Hematopoietic multipotent progenitor cell treated with erythropoietin and hydrocortisone succinate and interleukin-3 and kit ligand, for 15 days (in vitro differentiated cells): ENCODE measurements at places on chromosomes 16 and 17.

GRCh38 chr17:68853036-68853435 lies 102.2 kb downstream of the ABCA8 start:
- DNase-seq: no peak

DNA sequence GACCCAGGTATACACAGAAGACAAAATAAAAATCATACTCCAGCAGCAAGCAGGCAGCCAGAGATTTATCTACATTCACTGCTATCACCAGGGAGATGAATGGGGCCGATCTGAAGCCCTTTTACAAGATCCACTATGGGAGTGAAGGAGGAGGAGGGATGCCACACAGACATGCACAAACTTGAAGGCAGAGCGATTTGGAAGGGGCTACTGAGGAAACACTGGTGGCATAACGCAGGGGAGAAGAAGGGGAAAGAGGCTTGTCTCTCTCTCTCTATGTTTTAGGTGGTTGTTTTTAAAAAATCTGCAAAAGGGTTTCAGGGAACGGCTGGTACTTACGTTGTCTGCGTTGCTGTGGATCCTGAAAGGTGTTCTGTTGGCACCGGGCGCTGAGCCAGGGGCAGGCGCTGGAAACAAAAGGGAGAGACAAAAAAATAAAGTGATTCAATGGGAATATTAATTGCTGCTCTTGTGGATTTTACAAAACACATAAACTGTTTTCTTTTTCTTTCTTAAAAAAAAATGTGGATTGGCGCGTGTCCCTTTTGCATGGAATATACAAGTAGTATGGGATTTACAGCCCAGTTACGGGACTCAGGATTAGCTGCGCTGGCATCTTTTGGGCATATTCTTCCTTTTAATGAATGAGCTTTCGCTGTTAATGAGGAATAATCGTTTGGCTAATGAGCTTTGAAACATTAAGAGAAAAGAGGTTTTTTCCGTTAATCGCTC lies 255.3 kb upstream of the PMFBP1 start:
- DNase-seq: no peak

GRCh38 chr16:57688987-57689761 lies 5.4 kb upstream of the DRC7 start:
- no peak for DNase-seq

GRCh38 chr17:62920300-62920699 lies 45.7 kb upstream of the TANC2 start:
- no peak for DNase-seq

GRCh38 chr17:11240041-11240840 lies 772 bp upstream of the SHISA6 start:
- no peak for DNase-seq

DNA sequence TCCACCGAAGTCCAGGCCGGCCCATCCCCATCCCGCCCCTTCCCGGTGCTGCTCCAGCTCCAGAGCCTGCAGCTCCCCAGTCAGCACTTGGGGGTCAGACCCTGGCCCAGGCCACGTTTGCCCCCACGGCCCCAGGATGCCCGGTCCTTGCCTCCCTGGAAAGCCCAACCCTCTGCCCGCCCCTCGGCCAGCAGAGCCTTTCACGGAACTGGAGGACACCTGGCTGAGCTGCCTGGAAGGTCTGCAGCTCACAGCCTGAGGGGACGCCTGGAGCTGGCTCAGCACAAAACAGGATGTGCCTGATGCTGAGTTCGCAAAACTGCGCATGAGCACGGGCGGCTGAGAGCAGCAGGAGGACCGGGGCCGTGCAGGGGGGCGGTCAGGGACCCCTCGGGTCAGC lies 29.7 kb upstream of the SSTR5 start:
- no peak for DNase-seq

GRCh38 chr16:4624827-4625559 lies 367 bp downstream of the MGRN1 start:
- peak; percentile 24 for DNase-seq

DNA sequence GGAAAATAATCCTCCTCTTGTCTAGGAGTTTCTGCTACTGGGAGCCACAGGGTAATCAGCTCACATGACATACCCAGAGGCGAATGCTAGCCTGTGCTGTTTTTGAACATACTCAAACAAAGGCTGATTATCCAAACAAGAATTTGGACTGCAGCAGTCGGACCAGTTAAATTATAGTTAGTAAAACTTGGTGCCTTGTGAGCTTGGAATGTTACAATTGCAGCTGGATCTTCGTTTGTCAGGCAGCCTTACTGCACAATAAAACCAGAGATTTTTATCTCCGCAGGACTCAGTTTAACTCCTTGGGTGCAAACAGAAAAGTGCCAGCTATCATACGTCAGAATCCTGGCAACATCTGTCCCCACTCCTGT lies 163.8 kb upstream of the TBX2 start:
- DNase-seq: no peak

DNA sequence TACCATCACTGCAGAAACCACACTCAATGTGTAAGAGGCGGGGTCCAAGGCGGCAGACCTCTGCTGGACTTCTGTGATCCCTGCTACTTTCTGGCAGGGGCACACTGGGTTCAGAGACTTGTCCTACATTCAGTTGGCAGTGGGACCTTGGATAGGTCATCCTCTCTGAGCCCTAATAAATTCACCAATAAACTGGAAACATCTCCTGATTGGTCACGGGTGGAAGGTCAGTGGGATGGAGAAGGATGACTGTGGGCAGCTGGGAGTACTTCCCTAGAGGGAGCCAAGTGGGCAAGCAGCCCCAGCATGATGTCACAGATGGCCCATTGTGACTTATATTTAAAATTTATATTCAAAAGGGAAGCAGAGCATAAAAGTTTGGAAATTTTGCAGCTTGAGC lies 49.7 kb downstream of the RNF112 start:
- DNase-seq: no peak

DNA sequence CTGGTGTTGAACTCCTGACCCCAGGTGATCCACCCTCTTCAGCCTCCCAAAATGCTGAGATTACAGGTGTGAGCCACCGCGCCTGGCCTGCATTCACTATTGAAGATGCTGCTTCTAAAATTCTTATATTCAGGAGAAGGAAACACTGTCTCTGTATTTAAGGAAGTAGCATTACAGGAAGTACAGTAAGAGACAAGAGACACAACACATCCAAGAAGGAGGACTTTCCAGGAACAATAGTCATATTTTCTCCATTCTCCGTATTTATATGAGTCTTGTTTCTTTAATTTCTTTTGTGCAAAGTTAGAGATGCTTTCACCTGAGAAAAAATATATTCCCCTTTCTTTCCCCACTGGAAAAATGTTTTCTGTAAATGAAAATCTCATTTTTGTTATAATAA lies 18.3 kb upstream of the ABCA3 start:
- DNase-seq: no peak

DNA sequence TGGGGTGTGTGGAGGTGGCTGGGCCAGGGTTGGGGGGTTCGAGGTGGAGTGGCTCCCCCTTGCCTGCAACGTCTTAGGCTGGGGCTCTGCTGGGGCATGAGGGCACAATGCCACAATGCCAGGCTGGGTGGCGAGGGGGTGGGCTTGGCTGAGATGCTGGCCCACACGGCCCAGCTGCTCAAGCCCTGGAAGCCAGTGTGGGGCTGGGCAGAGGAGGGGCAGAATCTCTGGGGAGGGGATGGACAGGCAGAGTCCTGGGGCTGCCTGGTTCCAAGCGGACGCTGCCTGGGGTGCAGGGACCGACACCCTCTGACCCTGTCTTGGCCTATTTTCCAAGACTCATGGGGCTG lies 37.5 kb upstream of the SSTR5 start:
- no peak for DNase-seq

GRCh38 chr16:81493755-81494433 lies 49.3 kb downstream of the CMIP start:
- no peak for DNase-seq

DNA sequence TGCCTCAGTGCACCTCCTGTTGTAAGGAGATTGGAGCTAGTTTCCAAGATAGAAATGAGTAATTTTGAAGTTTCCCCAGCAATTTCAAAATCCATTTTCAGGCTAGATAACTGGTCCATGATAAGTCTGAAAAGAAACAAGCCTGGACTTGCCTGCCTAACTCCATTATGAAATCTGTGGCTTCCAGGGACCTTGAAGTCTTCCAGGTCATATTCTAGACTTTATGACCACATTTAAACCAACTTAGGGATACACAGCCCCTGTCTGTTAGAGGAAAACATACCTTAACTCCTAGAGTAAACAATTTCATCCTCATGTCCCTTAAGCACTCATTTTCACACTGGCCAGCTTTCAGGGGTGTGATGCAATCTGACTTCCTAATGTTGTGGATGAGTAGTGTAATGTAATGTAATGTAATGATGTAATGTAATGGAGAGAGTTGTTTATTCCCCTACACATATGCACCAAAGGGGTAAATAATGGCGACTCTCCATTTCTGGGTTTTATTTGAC lies 96.7 kb upstream of the FAM20A start:
- no peak for DNase-seq

- no peak for DNase-seq
Measured at GRCh38 chr17:60676758-60677307, 818 bp upstream of the BCAS3 start.

DNA sequence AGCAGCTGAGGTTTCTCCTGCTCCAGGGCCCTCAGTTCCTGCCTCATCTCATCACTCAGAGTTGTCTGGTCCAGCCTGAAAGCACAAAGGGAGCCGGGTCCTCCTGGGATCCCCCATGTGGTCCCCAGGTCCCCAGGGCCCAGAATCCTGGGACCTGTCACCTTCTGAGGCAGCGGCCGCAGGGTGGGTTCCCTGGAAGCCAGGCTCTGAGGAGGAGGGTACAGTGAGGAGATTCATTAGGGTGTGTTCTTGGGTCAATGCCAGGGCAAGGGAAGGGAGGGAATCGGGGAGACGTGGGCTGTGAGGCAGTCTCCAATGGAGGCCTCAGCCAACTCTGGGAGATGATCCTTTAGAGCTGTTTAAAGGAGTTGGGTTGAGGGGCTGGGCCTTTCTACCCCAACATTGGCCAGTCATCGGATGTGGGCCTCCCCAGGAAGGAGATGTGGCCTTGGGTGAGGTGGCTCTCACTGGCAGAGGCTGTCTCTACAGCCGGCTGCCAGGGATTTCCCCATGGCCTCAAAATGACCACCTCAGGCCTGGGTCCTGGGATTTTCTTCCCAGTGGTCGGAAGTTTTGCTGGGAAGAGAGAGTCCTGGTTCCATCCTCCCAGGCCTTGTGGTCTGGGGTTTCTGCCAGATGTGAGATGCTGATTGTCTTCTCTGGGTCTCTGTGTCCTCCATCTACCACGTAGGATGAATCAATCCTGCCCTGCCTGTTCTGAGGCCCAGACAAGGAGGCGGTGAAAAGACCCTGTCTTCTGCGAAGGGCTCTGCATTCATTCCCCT lies 47.3 kb downstream of the NLRP1 start:
- DNase-seq: no peak

DNA sequence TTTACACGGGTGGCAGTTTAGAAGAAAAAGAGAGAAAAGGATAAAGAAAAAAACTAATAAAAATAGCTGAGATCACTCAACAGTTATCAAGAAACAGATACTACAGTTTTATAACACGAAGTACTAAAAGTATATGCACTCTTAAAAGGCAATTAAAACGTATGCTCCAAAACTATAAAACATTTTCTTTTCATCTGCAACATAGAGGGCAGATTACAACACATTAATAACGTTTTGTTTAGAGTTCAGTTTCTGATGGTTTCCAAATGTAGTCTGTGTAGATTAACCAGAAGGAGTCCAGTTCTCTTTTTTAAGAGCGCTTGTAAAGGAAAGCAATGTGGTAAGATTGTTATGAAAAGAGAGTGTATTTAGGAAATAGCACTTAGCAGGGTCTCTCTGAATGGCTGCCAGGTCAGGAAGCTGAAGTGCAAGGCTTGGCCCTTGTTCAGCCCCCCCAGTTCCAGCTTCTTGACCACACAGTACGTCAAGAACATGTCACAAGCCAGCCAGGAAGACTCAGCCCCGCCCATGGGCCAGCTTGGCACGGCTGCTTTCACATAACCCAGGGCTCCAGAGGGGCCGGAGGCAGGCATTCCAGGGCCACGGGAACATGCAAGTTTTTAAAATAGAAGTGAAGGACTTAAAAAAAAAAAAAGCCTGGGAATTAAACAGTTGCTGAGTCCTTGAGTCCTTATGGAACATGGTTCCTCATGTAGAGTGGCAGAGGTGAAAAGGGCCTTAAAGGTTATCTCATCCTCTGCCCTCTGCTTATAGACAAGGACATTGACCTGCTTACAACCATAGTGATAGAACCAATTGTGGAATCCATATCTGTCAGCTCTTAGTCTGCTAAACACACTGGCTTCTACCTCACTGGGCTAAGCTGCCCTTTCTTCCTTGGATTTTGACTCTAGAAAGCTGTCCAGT lies 147.4 kb upstream of the TBX2 start:
- no peak for DNase-seq

DNA sequence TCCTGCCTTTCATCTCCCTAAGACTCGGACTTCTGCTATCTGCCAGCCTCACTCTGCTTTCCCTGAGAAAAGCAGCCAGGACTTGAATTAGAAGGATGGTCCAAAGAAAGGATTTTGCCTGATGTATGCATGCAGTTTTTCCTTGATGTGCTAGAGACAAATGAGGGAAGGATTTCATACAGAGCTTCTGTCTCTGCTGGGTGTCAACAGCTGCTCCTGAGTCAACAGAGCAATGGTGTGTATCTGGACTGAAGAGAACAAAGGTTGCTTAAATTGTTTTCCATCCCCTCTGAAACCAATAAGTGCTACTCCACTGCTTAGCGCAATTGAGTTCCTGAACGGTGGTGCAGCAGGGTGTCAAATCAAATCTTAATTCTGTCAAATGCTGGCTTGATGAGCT lies 680.6 kb upstream of the C16orf82 start:
- DNase-seq: no peak

DNA sequence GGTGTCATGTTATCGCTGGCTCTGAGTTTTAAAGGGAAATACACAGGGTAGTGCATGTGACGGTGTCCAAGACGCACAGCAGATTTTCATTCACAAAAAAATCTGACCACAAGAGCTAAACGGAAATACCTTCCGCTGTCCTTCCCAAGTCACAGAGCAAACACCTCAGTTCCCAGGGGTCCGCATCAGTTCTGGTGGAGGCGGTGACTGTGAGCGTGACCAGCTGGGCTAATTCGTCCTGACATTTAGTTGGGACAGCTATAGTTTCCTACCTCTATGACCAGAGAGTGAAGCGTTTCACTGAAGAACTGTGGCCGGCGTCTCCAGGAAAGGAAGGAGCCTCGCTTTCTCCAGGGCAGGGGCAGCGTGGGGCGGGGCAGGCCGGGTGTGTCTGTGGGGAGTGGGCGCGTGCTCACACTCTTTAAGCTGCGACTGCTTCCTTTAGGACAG lies 10.5 kb upstream of the FASN start:
- DNase-seq: no peak

- no peak for DNase-seq
Measured at GRCh38 chr17:57033296-57033695, 51.8 kb upstream of the AKAP1 start.

DNA sequence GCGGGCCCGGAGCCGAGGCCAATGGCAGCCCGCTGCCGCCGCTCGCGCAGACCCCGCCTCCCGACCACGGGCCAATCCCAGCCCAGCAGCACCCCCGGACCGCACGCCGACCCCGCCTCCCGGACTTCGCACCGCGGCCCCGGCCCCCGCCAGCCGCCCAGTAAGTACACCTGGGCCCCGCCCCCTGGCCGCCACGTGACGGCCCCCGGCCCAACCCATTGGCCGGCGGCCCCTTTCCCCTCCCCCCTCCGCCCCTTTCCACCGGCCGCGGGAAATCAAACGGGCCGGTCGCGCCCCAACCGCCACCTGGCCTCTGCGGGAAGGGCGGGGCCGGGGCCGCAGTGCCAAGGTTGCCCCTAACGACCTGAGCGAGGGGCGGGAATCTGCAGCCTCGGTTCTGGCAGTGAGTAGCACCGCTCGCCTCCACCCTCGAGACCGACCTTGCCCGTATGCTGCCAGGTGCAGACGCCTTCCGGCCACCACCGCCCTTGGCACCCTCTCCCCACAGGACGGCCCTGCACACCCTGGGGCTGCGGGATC lies at the start of gene YBX2:
Gene YBX2, minus strand, starts transcription at position 26 of the 540 bp plus-strand sequence. CDS start 139 bp downstream, outside the sequence.
- peak; percentile 59 for DNase-seq

- no peak for DNase-seq
Measured at GRCh38 chr16:64974381-64974780, 147.5 kb downstream of the CDH11 start.
